ENCODE measurements at places on chromosomes 16 and 17. TPM values are rescaled to one million over a fixed set of nuclear protein-coding genes. Genes with fewer than 3 reads are reported as not detected.

The SLC13A5 gene
- total RNA-seq = not detected

DNA sequence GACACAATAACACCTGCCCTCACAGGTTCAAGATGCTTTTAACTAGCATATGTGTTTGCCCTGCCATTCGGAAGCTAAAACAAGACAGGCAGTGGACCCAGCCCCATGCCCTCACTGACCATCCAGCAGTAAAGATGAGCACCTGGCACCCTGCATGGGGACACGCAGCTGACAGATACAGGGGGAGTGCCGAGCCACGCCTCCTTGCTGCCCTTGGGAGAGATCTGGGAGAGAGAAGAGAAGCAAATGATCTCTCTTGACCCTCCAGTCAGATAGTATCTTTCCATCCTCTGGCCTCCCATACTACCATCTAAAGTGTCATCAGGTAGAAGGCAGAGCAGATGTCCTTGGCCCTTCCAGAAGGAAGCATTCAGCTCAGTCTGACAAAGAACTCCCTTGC, 40.6 kb upstream of the MYOCD start:
- DNase-seq = no peak

- DNase-seq = no peak
Measured at GRCh38 chr17:76049836-76050537, 22.3 kb downstream of the SRP68 start.

GRCh38 chr16:79768276-79768970, 167.9 kb upstream of the MAF start:
- DNase-seq = no peak

The G6PC1 gene
- total RNA-seq = not detected

The MSLN gene
- not detected for total RNA-seq

- DNase-seq = no peak
Measured at GRCh38 chr17:64781810-64782555, 119.9 kb upstream of the SMURF2 start.

DNA sequence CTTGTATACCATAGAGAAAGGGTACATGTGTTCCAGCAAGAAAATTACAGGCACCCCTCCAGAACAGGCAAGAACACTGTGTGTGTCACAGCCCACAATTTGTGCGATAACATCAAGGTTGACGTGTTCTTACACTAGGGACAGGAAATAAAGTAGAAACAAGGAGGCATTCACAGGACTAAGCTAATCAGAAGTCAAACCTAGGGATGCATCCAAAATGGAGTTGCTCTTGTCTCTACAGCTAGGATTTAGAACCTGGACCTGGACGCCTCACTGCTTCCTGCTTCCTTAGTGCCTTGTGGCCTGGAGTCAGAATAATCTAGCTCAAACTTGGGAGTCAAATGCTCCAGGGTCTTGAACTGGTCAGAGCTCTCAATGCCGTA, 41.3 kb downstream of the GINS3 start:
- no peak for DNase-seq

GRCh38 chr17:66850692-66851091, 15.8 kb downstream of the CACNG5 start:
- DNase-seq = no peak

DNA sequence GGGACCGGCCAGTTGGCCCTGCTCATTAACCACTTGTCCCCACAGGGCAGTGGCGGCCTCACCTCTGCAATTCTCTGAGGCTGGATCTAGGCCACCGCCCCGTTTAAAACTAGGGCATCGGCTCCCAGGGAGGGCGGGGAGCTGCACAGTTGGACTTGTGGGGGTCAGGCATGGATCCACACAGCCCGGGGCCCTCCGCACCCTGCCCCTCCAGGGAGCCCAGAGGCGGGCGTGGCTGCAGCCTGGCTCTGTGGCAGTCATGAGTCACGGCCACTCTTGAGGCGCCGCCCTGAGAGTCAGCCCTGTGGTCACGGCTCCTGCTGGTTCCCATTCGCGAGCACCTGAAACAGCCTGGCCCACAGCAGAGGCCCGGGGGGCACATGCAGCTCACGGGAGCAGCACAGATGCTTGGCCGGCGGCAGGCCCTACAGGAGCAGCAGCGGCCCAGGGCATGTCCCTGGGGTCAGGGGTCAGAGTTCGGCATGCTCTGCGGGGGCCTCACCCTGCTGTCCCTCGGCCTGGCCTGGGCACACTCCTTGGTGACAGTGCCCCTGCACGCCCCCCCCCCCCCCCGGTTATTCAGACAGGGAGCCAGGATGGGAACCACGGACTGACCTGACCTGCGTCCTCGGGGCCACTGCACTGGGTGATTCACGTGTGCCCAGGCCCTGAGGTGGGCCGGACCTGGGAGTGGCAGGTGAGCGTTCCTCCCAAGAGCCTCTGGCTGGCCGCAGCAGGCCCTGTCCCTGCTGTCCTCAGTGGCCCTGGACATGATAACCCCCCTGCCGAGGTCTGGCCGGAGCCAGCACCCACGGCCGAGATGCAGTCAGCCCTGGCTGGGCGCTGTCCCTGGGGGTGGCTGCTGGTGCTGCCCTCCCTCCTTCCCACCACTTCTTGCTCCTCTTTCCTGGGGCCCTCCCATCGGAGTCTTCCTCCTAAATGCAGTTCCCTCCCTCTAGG, 8.2 kb downstream of the CAPN15 start:
- no peak for DNase-seq

DNA sequence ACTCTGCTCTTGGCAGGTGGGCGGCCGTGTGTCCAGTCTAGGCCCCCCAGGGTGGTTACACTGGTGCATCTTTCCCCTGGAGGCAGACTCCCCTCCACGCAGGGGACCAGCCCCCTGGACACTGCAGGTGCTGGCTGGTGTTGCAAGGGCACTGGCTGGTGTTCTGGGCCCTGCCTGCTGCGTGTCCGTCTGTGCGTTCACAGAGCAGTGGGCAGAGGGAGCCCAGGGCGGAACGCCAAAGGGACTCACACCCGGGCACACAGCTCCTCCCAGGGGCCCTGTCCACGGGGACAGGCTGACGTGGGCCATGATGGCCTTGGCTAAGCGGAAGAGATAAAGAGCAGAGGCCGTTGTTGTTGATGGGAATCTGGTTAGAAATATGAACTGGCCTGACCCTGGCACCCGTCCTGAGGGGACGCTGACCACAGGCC, 27.3 kb downstream of the ACSF3 start:
- no peak for DNase-seq

The KRT23 gene
- total RNA-seq = 0.16 TPM

The PRR35 gene
- not detected for total RNA-seq

The CCL17 gene
- not detected for total RNA-seq

DNA sequence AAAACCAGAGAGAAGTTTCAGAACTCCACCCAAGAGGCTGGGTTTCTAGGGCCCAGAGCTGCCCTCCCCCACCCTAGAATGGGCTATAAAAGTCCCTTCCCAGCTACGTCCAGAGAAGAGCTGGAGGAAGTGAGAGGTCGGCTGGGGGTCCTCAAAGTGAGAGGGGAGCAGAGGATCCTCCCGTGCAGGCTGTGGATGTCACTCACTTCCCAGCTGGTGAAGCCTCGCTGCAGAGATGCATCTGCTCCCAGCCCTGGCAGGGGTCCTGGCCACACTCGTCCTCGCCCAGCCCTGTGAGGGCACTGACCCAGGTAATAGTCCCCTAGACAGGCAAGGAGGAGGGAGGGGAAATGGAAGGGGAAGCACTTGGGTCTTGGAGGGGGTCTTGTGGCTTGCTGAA, at the start of gene EPX:
EPX (plus strand) TSS at position 115 of the 400 bp plus-strand sequence; CDS start at position 236, 121 bp downstream.
- DNase-seq = no peak

GRCh38 chr16:50202926-50203624, 50.0 kb downstream of the TENT4B start:
- no peak for DNase-seq

DNA sequence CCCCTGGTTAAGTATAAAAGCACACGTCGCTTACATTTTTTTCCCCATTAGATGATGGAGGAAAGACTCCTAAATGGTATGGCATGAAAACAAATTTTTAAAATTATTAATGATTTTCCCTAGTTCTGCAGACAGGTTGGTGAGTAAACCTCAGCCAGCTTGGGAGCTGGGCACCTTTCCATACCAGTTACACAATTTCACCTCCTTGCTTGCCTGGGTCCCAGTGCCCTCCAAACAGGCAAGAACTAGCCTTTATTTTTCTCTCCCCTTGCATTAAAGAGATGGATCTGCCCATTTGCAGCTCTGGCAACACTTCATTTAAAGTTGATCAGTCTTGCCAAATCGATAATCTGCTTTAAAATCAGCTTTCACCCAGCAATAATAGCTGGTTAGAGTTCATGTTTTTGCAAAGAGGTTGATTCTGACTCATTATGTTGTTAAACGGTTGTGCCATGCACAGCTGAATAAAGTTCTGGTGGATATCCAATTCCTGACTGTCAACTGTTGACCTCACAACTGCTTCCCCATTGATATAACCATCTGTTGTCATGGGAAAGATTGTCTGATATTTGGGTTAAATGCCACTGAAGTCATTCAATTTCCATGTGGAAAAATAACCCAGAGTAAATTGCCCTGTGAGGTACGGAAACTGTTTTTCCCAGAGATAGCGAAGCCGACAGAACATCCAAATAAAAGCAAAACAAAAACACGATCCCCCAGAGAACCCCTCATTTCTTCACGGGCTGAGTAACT, 1.3 kb downstream of the C17orf58 start:
- DNase-seq = no peak

DNA sequence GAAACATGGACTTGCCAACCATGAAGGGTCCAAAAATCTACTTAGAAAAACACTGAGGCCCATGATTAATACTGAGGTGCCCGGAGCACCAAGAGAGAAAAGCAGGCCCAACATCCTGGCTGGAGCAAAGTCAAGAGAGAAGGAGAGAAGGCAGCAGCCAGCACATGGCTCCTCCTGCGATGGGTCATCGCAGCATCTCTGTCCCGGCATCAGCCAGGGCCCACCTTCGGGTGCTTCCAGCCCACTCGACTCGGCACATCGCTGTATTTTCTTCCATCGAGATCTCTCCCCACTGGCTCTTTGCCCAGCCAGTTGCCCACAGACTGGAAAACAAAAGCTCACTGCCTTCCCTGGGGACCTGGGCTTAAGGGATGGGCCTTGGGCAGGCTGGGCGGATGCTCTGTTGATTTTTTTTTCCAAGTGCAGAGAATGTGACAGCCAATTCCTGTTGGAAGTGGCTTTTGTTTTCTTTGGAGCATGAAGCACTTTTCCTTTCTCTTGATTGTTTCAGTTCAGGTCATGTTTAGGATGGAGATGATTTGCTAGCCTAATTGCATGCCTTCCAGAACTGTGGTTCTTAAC, 58.1 kb downstream of the CYB5B start:
- no peak for DNase-seq

DNA sequence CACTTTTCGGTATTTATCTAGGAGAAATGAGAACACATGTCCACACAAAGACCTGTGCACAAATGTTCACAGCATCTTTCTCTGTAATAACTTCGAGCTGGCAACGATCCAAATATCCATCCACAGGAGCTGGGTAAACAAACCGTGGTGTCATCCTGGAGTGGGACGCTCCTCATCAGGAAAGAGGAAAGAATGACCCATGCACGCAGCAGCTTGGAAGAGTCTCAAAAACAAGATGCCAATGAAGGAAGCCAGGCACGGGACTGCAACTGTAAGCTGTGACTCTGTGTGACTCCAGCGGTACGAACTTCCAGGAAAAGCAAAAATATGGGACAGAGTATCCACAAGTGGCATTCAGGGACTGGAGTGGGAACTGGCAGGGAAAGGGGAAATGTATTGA, 36.7 kb upstream of the CIBAR2 start:
- DNase-seq = no peak

- no peak for DNase-seq
Measured at GRCh38 chr17:42438600-42439567, 15.8 kb upstream of the CAVIN1 start.

The LRRC46 gene
- not detected for total RNA-seq

DNA sequence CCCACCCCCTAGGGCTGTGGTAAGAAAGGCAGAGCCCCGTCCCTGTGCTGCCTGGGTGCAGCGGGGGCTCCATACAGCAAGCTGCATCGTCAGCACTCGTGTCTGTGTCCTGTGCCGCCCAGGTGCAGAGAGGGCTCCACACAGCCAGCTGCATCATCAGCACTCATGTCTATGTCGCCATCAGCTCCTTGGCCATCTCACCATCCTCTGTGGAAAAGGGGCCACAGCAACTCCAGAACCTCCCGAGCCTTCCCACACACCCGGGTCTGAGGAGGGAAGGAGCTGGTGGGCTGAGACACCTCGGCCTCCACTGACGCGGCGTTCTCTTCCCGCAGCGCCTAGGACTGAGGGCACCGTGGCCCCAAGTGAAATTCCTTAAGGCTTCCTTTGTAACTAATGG, 72.9 kb upstream of the CHMP6 start:
- DNase-seq = no peak

GRCh38 chr16:29306943-29307597, 99.4 kb downstream of the NPIPB11 start:
- no peak for DNase-seq

The NAA60 gene
- 12.2 TPM for total RNA-seq

DNA sequence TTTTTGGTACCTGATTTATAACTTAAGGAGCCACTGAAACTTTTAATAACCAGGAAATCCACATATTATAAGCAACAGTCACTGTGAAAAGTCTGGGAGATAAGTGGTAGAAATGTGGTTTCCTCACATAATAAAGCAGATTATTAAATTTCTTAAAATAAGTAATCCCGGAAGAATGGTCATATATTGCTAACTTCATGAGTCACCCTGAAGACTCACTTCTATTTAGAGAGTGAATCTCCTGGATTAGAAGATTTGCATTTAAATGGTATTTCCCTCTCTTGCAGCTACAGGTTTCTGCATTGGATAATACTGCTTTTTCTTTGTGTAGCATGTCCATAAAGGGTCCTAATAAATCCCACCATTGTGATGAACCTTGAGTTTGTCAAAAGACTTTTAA, 1286.8 kb upstream of the CDH8 start:
- DNase-seq = no peak

DNA sequence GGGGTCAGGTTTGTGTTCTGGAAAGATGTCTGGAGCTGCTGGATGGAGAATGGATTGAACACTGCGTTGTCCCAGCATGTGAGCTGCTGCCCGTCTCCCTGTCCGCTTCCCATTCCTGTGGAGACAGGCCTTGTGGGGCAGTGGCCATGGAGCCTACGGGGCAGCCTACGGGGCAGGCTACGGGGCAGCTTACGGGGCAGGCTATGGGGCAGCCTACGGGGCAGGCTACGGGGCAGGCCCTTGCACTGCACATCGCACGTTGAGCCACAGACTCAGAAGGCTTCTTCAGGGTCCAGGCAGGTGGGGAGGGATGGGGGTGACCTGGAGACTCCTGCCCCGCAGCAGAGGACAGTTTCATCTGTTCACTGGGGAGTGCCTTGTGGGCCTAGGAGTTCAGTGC, 9.7 kb upstream of the DBNDD1 start:
- no peak for DNase-seq

- no peak for DNase-seq
Measured at GRCh38 chr17:64048805-64049204, 28.4 kb upstream of the ICAM2 start.

DNA sequence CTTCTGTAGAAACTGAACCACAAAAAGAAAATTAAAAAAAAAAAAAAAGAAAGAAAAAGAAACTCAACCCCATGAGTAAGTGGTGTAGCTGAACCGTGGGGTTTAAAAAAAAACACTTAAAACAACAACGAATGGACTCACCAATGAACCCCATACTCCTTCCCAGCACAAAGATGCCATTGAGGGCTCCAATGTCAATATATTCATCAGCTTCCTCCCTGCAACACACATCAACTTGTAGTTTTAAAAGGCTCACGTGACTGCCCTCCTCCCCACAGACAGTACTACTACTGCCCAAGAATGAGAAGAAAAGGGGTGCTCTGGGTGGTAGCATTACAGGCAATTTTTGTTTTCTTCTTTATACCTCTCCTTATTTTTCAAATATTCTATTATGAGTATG, 3.3 kb upstream of the KLHL11 start:
- DNase-seq = no peak

The HOXB1 gene
- total RNA-seq = not detected

- no peak for DNase-seq
Measured at GRCh38 chr16:88523309-88524161, 46.7 kb upstream of the ZC3H18 start.

The KRTAP1-4 gene
- not detected for total RNA-seq
